Muscle of back (tissue), 13 donors: ENCODE measurements at places on chromosomes 5 and 9.

GRCh38 chr5:160020266-160020770 lies 11.4 kb downstream of the TTC1 start:
- no peak for DNase-seq

DNA sequence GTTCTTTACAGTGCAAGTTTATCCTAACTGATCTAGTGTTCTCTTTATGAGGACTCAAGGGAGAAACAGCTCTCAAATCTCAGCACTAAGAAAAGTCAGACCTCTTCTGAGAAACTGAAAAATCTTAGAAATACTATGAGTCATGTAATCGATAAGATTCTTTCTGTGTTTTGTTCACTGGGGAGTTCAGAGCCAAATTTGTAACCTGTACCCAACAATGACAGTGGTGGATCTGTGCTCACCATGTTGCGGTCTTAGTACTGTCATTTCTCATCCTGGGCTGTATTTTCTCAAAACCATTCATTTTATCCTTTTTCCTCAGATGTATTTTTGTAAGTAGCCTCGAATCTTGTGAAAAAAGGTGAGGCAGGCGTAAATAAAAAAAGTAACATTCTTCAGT lies 146.4 kb downstream of the ACER2 start:
- no peak for DNase-seq

DNA sequence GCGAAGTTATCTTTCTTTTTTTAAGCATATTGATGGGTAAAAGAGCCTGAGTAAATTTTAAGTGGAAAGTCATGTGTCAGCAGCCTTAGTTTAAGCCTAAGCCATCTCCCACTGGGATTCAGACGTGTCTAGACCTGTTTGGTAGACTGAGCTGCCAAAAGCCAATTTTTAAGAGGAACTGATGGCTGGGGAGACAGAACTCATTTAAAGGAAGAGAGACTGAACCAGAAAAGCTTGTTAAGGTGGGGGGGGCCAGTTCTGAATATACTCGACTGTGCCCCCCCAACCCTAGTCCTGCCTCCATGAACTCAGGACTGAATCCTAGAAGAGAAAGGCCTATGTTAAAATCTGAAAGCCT lies 58.3 kb upstream of the PLPP1 start:
- peak; percentile 45 for DNase-seq

DNA sequence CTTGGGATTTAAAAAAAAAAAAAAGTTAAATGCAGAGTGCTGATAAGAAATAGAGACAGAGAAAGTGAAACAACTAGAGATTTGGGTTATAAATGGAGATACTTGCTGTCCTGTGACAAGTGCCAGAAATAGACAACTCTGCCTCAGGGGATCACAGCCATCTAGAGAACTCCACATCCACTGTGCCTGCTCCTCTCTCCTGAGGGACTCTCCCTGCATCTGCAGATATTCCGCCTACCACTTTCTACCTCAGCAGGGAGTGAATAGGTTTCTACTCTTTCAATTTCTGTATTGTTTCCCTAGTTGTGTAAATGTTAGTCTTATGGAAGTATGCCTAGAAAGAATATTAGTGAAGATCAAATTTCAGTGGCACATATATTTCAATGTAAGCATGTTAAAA lies 307.2 kb downstream of the HTR1A start:
- no peak for DNase-seq

GRCh38 chr5:59164041-59164830 lies 581.4 kb downstream of the RAB3C start:
- DNase-seq = no peak
